ELR (cell line): ENCODE measurements at places on chromosomes 4 and X.

DNA sequence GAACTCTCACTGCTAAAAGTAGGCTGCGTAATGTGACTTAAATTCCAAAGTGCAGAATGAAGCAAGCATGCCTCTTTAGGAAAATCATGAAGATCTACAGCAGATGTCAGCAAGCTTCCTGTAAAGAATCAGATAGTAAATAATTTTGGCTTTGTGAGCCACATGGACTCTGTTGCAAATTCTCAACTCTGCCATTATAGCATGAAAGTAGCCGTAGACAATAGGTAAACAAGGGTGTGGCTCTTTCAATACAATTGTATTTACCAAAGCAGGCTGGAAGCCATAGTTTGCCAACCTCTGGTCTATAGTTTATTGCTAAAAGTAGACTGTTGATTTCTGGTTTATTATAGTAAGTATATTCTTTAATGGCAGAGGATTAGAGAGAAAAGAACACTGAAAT, 80.3 kb upstream of the FAM9B start:
- no peak for DNase-seq

DNA sequence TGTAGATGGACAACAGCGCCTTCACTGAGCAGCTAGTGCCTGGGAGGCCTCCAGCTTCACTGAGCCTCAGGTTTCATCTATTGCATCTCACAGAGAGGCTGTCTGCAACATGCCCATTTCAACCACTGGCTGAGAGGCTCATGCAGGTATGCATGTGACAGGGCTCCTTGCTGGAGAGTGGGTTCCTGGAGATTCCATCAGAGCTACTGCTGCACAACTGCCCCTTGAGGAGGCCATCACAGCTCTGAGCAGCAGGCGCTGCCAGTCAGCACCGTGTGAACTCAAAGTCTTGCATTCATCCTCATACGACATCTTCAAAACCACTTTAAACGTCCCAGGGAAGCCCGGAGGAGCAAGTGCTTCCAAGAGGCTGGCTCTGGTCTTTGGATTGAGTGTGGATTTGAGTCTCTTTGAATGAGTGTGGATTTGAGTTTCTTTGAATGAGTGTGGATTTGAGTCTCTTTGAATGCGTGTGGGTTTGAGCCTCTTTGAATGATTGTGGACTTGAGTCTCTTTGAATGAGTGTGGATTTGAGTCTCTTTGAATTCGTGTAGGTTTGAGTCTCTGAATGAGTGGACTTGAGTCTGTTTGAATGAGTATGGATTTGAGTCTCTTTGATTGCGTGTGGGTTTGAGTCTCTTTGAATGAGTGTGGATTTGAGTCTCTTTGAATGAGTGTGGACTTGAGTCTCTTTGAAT, 8.7 kb downstream of the P2RY8 start:
- DNase-seq: no peak

GRCh38 chr4:100632163-100632562, 114.3 kb upstream of the EMCN start:
- DNase-seq: no peak

GRCh38 chr4:128060121-128060698, 902 bp upstream of the LARP1B start:
- peak; percentile 30 for DNase-seq

DNA sequence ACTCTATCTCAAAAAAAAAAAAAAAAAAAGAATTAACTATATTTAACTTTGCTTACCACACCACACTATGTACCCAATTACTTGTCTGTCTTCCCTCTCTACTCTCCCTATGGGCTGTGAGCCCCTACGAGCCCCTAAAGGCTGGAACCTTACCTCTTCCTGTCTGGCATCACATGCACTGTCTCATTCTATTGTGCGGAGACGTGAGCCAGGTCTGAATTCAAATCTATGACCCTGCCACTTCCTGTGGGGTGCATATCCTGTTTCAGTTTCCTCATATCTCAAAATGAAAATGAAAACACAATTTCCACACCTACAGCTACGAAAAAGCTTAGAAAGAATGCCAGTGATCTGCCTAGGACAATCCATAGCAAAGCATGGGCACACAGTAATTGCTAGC, 42.9 kb upstream of the HS3ST1 start:
- DNase-seq: no peak

DNA sequence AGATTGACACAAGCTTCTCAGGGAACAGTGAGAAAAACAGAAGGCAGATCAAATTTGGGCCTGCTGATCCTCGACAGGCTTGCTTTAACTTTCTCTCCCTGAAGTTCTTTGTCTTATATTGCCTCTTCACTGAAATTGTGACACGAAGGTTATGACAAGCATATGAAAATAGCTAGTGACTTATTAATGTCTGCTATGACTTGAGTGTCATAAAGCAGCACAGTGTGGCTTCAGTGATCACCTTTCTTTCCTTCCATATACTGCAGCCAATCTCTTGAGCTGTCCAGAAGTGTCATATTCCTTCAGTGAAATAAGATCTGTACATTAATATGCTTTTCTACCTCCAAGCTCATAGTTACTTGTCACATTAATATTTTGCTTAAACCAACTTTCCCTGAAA, 870.2 kb downstream of the C4orf33 start:
- DNase-seq: no peak

GRCh38 chr4:57763070-57763469, 652.9 kb upstream of the IGFBP7 start:
- DNase-seq: peak; percentile 4

DNA sequence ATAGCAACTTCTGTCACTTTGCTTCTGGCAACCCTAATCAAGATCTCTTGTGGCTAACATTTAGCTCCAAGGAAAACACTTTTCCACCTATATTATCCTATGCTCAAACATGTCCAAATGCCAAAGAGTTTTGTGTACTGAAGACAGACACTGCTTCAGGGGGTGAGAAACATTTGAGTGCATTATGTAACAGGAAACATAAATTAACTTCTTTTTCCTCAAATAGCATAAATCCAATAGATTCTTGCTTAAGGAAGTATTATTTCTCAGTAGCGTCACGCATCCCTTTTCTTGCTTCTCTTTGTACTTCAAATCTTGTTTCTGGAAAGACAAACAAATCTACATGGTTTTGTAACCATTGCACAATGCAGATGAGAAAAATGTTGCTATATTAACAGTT, 839.1 kb downstream of the GLUD2 start:
- no peak for DNase-seq

DNA sequence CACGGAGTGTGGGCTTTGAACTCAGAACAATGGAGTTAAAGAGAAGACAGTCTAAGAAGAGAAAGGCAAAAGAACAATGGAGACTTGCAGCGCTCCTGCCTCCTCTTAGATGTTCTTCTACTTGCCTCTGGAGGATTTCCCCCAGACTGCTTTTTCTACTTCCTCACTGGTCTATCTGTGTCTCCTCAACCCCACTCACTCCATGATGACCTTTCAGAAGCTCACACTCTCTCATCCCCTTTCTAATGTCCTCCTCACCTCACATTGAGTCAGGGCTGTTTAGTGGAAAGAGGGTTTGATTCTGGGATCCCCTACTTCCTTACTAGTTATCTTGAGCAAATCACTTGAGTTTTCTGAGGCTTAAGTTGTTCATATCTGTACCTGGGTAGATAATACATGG, 12.2 kb upstream of the HERC6 start:
- no peak for DNase-seq

DNA sequence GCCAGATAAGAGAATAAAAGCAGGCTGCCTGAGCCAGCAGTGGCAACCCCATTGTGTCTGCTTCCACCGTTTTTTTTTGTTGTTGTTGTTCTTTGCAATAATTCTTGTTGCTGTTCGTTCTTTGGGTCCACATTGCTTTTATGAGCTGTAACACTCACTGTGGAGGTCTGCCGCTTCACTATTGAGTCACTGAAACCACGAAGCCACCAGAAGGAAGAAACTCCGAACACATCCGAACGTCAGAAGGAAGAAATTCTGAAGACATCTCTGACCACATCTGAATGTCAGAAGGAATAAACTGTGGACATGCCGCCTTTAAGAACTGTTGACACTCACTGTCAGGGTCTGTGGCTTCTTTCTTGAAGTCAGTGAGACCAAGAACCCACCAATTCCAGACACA, 110.5 kb downstream of the PCDH18 start:
- peak; percentile 15 for DNase-seq

DNA sequence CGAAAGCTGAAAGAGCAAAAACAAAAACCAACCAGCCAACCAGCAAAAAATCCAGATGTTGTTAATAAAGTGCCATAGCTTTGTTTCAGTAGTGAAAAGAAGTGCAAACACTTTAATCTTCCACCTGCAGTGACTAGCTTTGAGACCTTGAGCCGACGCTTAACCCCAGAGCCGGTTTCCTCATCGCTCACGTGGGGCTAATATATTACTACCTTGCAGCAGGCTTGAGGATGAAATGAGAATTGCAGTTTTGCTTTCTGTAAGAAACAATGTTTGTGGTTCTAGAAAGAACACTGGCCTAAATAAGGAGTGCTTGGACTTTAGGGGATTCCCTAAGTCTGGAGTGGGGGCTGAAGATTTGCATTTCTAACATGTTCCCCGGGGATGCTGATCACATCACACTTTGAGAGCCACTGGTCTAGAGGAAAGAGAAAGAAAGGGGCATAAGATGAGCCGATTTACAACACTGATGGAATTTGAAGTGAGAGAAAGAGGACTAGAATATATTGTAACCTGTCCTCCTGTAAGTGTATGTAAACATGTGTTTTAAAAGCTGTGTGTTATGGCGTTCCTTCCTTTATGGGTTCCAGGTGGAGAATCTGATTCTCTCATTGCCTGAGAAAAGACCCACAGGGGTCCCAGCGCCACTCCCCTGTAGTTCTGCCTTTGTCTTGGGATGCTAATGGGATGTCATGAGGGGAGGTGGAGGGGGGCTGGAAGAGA, 1.4 kb downstream of the FGF2 start:
- DNase-seq: peak; percentile 77

DNA sequence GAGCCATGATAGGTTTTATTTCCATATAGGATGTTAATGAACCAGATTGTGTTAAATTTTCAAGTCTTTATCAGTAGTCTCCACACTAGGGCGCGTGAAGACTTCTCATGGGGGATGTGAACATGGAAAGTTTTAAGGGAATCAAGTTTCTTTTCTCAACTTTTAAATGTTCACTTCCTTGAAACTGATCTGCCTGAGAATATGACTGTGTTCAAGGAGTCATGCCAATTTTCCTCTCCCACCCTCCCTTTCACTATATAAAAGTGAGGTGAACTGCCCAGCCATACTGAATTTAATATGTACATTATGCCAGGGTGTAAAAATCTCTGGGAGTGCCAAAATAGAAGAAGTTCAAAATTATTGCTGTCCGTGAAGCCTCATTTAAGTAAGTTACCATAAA, 30.4 kb upstream of the HPGDS start:
- no peak for DNase-seq

GRCh38 chr4:8904041-8904501, 32.4 kb upstream of the HMX1 start:
- no peak for DNase-seq

DNA sequence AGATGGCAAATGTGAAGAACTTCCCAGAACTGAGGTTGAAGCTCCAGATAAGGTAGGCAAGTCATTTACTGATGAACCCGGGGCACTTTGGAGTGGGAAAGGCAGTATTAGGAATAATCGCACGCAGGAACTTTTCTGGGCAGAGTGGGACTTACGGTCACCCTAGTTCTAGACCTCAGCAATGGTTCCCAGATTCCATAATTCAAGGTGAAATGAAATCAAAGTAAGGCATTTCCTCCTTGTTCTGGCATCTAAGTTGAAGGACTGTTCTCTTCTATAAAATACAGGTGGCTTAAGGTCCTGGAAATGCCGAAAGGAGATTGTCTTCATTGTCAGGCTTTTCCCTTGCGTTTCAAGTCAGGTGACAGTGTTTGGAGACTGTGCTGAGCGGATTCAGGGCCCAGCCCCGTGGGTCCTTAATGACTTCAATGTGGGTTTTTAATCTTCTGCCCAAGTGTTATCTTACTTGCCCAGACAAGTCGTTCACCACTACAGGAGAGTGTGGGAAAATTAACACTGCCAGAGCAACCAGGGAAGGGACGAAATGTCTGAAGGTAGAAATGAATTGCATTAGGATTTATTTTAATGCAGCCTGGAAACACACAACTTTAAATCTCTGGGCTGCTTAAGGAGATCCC, 52.1 kb upstream of the STOX2 start:
- DNase-seq: no peak

DNA sequence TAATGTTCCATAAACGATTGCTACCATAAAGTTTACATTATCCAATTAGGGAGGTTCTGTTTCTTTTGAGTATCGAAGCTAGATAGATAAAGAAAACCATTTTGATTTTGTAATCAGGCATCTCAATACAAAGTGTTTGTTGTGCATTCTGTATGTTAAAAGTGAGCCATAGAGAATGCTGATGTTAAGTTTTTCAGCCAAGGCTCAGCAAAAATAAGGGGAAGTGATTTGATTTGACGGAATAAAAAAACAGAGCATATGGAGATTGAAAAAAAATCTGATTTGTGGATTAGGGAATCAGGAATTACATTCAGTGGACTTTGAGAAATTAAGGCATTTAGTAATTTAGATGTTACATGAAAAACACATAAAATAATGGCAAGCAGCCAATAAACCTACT, 314.8 kb downstream of the PPP3CA start:
- DNase-seq: no peak
